ENCODE measurements at places on chromosomes 5 and 9. TPM values are rescaled to one million over a fixed set of nuclear protein-coding genes. Genes with fewer than 3 reads are reported as not detected.

- DNase-seq = no peak
Observed at GRCh38 chr5:35012796-35013195, 35.0 kb downstream of the AGXT2 start.

Gene PCDHA7
- total RNA-seq = 0.08 TPM

- no peak for DNase-seq
Observed at GRCh38 chr5:157576678-157577077, 1.1 kb upstream of the ADAM19 start.

GRCh38 chr9:129203556-129203909 lies 25.5 kb upstream of the IER5L start:
- DNase-seq = no peak

- DNase-seq = no peak
Observed at GRCh38 chr5:108046955-108047670, 334.8 kb downstream of the FBXL17 start.
